ENCODE measurements at places on chromosomes 7 and 10.

GRCh38 chr7:71313553-71313952 lies 181.6 kb downstream of the GALNT17 start:
- no peak for DNase-seq

GRCh38 chr10:102837230-102837721 lies at the start of gene CYP17A1:
Gene CYP17A1 (minus strand): TSS chr10:102837413. CDS start chr10:102837361, 52 bp downstream.
- DNase-seq, result no peak

GRCh38 chr7:17401791-17402627 lies 103.6 kb downstream of the AHR start:
- DNase-seq, result no peak

- no peak for DNase-seq
Observed at GRCh38 chr7:106779877-106780276, 85.2 kb upstream of the PIK3CG start.

GRCh38 chr7:87475359-87476178 lies at the start of gene ABCB4:
Gene ABCB4 (minus strand): TSS chr7:87475680. CDS start chr7:87475465, 215 bp downstream.
- no peak for DNase-seq

DNA sequence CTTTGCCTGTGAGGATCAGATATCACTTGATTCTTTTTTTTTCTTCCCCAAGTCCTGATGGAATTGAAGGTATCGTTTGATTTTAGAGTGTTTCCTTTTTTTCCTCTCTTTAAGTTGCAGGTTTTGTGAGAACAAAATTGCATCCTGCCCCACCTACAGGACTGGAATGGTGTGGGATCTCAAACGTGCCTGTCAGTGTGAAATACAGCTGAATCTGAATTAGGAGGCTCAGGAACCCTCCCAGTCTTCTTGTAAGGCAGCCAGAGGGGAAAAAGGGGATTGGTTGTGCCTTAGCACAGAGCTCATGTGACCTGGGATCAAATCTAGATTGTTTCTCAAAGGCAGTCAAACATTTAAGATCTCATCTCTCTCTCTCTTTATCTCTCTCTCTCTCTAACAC lies 32.7 kb upstream of the KLHL7 start:
- no peak for DNase-seq

GRCh38 chr10:21176934-21177480 lies 279.9 kb upstream of the NEBL start:
- DNase-seq, result no peak

DNA sequence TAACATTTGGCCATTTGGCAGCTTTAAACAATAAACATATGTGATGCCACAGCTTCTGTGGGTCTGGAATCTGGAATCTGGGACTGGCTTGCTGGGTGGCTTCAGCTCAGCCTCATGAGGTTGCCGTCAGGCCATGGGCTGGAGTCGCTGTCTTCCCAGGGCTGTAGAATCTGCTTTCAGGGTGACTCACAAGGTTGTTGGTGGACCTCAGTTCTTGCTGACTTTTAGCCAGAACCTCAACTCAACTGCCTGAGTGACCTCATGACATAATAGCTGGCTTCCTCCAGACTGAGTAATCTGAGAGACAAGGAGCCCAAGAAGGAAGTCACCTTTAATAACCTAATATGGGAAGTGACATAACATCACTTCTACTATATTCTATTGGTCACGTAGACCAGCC lies 44.6 kb upstream of the TSPAN13 start:
- DNase-seq, result peak; percentile 94

DNA sequence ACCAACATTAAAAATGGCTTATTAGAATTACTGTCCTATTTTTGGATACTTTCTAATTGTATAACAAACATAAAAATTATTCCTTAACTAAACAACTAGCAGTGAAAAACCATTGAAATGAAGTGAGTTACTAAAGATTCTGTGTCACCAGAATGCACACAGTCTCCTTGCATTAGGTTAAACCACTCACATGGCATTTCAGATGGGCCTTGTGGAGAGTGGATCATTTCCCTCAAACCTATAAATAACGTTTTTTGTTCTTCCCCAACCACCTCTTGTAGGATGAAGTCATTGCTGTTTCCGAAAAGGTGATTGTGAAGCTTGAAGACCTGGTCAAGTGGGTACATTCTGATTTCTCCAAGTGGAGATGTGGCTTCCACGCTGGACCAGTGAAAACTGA lies 38.4 kb downstream of the ARID5B start:
- DNase-seq, result no peak

- DNase-seq, result no peak
Observed at GRCh38 chr7:22632674-22633073, 94.3 kb upstream of the IL6 start.

- DNase-seq, result no peak
Observed at GRCh38 chr10:93844979-93845626, 48.7 kb upstream of the SLC35G1 start.
